D341Med (cell line): ENCODE measurements at places on chromosomes 4 and X.

DNA sequence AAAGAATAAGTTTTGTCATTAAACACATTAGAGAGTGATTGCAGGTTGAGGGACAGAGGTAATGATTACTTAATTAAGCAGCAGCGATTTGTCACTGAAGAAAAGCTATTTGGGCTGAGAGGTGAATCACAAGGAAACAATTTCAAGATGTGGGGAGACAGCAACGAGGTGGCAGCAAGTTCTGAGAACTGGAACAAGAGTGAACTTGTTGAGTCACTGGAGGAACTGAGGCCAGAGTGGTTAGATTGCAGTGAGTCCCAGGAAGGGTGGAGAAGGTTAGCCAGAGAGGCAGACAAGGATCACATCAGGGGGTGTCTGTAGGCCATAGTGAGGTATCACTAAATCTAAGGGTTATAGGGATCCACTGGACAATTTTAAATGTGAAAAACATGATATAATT lies 57.9 kb upstream of the TMPRSS11A start:
- no peak for DNase-seq

DNA sequence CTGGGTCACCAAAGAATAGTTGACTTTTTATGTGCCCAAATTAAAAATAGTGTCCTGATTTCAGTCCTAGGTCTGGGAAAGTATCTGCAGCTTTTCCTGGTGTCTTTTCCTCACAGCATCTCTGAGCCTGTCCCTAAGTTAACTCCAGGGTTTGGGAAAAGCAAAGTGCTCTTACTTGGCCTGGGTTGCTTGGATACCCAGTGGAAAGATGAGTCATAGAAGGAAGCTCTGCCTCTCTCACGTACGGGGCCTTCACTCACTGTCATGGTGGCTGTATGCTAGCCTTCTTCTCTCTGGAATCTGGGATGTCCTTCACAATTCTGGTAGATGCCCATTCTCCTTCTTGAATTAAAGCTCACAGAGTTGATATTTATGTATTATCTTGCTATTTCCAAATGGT lies 607.3 kb downstream of the ANKRD50 start:
- no peak for DNase-seq

GRCh38 chr4:56206258-56206657 lies 181.0 kb downstream of the AASDH start:
- DNase-seq, result no peak

GRCh38 chrX:44899946-44900345 lies 27.0 kb downstream of the KDM6A start:
- no peak for DNase-seq

- DNase-seq, result no peak
Measured at GRCh38 chr4:182150645-182151044, 92.6 kb upstream of the TENM3 start.

GRCh38 chr4:10962246-10962645 lies 277.7 kb upstream of the CLNK start:
- no peak for DNase-seq

DNA sequence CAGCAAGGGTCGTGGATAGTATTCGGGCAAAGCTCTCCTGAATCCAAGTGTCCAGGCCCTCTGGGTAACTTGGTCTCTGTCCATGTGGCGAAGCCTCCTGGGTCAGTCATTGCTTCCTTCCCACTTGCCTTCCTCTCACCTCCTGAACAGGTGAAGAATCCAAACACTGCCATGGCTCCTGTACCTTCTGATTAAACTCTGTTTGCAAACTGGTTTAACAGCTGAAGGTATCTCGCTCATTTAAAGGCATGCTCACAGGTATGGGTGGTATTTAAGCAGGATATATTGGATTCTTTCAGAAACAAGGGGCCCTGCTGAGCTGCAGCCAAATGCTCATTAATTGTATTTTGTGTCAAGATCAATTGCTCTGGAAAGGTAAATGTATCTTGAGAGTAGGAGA lies 28.2 kb downstream of the FHDC1 start:
- no peak for DNase-seq
